ENCODE measurements at places on chromosomes 4 and X.

DNA sequence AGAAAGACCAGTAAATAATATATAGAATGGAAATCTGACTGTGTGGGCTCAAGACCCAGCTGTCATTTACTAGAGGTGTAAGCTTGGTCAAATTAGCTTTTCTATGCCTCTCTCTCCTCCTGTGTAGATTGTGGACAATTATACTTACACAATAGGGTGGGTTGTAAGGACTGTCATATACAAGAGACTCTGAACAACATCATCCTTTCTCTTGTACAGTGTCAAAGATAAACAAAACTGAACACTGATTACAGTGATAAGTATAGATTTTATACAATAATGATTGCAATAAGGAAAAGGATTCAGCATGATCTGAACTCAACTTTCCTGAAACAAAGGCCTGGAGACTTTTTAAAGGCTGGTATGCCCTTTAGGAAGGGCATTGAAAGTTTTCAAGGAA, 429.2 kb upstream of the HS3ST1 start:
- no peak for DNase-seq

DNA sequence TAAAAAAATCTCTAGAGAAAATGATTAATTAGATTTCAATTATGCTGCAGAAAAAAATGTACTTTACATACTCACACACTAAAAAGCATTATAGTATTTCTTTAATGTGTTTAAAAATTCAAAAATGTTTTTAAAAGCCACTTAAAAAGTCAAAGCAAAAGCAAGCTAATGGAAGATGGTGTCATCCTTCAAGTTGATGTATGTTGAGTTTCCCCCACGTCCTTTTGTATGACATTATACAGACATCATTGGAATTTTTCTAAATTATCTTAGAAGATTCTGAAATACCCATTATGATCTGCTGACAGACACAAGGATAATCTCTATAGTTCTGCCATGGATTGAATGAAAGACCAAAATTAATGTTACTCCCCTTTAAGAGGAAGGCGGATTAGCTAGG, 393.7 kb upstream of the TENM3 start:
- no peak for DNase-seq

- DNase-seq = no peak
Observed at GRCh38 chr4:79497001-79497400, 89.0 kb upstream of the GK2 start.

DNA sequence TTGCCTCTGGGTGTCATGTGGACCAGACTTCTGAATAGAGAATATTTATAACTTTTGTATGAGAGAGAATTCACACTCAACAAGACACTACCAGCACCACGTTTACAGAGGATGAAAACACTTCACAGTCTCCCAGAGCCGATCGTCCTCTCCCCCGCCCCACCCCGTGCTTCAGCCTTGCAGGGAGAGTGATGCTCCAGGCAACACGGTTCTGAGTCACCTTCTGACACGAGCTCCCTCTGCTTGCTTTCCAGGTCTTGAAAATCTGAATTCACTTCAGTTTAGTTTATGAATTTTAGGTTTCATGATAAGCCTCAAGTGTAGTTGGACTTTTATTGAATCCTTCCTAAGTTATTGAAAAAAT, 59.8 kb downstream of the CPLX1 start:
- DNase-seq = no peak

DNA sequence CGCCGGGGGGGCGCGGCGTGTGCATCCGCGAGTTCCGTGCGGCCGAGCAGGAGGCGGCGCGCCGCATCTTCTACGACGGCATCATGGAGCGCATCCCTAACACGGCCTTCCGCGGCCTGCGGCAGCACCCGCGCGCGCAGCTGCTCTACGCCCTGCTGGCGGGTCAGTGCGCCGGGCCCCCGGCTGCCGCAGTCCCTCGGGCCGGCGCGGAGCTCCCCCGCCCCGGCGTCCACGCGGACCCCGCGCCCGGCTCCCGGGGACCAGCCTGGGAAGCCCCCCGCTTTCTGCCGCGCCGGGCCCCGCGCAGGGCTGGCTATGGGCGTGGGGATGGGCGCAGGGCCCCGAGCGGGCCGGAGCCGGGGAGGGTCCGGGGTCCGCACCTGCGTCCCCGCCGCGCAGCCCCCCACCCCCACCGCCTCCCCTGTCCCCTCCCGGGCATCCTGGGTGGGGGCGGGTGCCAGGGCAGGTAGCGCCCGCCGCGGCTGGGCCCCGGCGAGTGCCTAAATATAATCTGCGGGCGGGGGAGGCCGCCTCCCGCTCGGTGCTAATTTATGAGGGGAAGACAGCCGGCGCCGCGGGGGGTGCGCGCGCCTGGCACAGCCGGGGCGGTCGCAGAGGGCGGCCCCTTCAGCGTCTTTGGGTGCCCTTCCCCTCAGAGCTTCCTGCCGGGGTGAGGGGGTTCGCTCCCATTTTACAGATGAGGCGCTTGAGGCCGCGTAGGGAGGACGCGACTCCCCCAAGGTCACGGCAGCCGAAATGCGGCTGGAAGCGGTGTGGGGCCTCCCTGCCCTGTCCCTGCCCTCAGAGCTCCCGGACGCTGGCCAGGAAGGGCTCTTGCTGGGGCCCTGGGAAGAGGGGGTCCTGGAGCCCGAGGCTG, 837 bp downstream of the NAT8L start:
- peak; percentile 7 for DNase-seq

DNA sequence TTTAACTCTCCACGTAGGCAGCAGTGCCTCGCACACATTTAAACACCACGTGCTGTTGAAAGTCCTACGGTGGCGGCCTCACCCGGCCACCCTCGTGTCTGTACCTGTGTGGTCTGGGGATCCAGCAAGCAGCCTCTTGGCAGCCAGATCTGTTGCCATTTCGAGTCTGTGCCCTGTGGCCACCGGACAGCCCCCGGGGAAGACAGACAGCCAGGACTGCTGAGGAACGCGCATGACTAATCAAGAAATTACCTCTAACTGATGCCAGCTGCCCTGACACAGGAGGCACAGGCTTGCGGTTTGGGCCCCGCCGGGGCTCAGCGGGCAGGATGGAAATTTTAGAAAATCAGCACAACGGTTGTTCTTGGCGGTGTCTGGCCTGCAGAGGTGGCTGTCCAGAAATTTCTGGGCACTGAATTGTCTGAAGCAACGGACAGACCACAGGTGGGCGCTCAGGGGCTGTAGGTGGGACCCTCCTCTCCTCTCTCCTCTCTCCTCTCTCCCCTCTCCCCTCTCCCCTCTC, 15.6 kb upstream of the ASMTL start:
- peak; percentile 66 for DNase-seq

- DNase-seq = no peak
Observed at GRCh38 chrX:98755912-98756311, 1654.2 kb downstream of the PCDH19 start.

DNA sequence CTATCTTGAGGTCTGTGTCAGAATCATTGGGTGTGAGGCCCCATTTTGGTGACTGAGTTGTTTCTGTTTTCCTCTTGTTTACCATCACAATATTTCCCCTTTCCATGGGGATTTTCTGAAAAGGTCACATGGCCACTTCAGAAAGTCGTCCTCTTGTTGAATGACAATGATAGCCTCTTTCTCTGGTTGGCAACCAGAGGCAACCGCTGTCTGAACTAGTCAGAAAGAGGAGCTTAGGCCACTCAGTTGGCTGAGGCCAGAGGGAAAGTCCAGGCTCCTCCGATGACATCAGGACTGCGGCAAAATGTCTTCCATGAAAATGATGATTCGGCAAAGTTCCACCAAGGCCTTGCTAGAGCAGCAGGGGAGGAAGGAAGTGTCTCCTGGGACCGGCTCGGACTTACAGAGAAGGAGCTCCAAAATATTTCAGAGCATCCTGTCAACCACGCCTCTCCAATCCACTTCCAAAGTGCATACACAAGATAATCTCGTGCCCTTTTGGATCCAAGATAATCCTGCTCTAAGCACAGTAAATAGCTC, 19.1 kb upstream of the RBM47 start:
- DNase-seq = no peak
